ENCODE measurements at places on chromosomes 7 and 10. TPM values are rescaled to one million over a fixed set of nuclear protein-coding genes. Genes with fewer than 3 reads are reported as not detected.

The TAS2R4 gene
- 1.3 TPM for polyA plus RNA-seq

- DNase-seq, result no peak
Measured at GRCh38 chr7:13198727-13199126, 511.3 kb downstream of the ARL4A start.

GRCh38 chr7:132152131-132152889 lies 424.0 kb downstream of the PLXNA4 start:
- DNase-seq, result no peak

- DNase-seq, result no peak
Measured at GRCh38 chr10:86691333-86692022, 23.2 kb downstream of the LDB3 start.

GRCh38 chr7:90212149-90212495 lies 582 bp downstream of the STEAP2 start:
- no peak for DNase-seq

- no peak for DNase-seq
Measured at GRCh38 chr7:48748081-48748833, 176.1 kb upstream of the CDC14C start.

DNA sequence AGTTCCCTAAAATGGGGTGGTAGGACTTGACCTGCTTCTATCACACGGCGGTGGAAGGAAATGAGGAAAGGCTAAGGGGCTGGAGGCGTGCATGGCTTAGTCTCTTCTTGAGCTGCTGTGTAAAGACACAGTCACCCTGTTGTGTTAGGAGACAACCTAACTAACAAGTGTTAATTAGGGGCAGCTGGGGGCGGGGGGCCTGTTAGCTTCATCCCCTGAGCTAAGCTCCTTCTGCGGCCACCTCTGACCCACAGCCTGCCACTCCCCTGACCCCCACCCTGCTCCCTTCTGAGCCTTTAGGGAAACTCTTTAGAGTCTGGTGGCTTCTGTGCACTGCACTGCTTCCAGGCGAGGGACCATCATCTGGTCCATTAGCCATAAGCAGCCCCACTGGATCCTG lies 28.0 kb downstream of the COL17A1 start:
- DNase-seq, result no peak

Data from forelimb muscle (tissue), 1 donor.